ENCODE measurements at places on chromosomes 7 and 10. TPM values are rescaled to one million over a fixed set of nuclear protein-coding genes. Genes with fewer than 3 reads are reported as not detected.

OR2AE1 gene
- not detected for total RNA-seq

BNIP3 gene
- 7.9 TPM for total RNA-seq

NPM3 gene
- total RNA-seq, result 51.5 TPM

FAM180A gene
- total RNA-seq, result not detected

ADRA2A gene
- 5.4 TPM for total RNA-seq

GRCh38 chr7:29924006-29924405, 65.6 kb downstream of the SCRN1 start:
- H3K36me3 ChIP-seq, result peaks cover 16% of the 10 kb centered on the region
- H3K4me1 ChIP-seq, result no peaks in the 10 kb centered on the region
- no peaks in the 10 kb centered on the region for H3K27me3 ChIP-seq
- DNase-seq, result no peak
- no peak overlapping the region for H3K27ac ChIP-seq

- H3K27ac ChIP-seq, result no peak overlapping the region
- H3K27me3 ChIP-seq, result no peaks in the 10 kb centered on the region
- no peaks in the 10 kb centered on the region for H3K36me3 ChIP-seq
These were observed 48.9 kb downstream of the AKR1D1 start for GRCh38 chr7:138125119-138125518.

- peaks cover 5% of the 10 kb centered on the region for H3K4me1 ChIP-seq
- H3K27ac ChIP-seq, result no peak overlapping the region
- DNase-seq, result no peak
- peaks cover 46% of the 10 kb centered on the region for H3K27me3 ChIP-seq
- H3K4me3 ChIP-seq, result no peak overlapping the region
These were observed 6.7 kb upstream of the DLD start for GRCh38 chr7:107884066-107884818.

- H3K4me3 ChIP-seq, result no peak overlapping the region
- H3K27me3 ChIP-seq, result no peaks in the 10 kb centered on the region
- H3K4me1 ChIP-seq, result no peaks in the 10 kb centered on the region
- H3K27ac ChIP-seq, result no peak overlapping the region
These were observed 57.1 kb downstream of the C10orf143 start for GRCh38 chr10:130053561-130053960.

GRCh38 chr7:78018641-78019446, 220.3 kb downstream of the PHTF2 start:
- H3K27ac ChIP-seq, result no peak overlapping the region
- no peaks in the 10 kb centered on the region for H3K27me3 ChIP-seq
- H3K4me1 ChIP-seq, result no peaks in the 10 kb centered on the region

DNA sequence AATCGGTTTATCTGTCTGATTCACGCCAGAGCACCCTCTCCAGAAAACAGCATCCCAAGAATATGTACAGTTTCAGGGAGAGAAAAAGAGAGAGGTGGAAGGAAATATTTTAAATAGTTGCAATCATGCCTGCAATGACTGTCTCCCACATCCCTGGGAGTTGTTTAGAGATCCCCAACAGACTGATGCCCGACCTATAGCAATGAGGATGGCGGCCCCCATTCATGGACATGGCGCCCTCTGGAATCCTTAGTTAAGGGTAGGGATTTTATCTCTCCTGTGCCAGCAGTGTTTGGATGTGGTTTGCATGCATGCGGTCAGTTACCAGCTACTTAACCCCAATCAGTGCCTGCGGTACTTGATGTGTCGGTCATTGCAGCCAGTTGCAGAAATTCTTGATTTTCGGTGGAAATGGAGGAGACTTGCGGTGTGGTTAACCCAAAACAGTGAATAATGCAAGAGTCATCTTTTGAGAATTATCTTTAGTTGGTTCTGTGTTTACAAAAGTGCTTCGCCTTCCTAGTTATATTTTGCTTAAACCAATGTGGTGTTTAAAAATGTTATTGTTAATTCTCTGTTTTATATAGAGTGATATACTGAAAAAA, 186.0 kb upstream of the TCF7L2 start:
- H3K4me3 ChIP-seq, result no peak overlapping the region
- H3K36me3 ChIP-seq, result no peaks in the 10 kb centered on the region
- no peak overlapping the region for H3K27ac ChIP-seq
- peaks cover 27% of the 10 kb centered on the region for H3K4me1 ChIP-seq
- no peak for DNase-seq
- no peaks in the 10 kb centered on the region for H3K27me3 ChIP-seq

DNA sequence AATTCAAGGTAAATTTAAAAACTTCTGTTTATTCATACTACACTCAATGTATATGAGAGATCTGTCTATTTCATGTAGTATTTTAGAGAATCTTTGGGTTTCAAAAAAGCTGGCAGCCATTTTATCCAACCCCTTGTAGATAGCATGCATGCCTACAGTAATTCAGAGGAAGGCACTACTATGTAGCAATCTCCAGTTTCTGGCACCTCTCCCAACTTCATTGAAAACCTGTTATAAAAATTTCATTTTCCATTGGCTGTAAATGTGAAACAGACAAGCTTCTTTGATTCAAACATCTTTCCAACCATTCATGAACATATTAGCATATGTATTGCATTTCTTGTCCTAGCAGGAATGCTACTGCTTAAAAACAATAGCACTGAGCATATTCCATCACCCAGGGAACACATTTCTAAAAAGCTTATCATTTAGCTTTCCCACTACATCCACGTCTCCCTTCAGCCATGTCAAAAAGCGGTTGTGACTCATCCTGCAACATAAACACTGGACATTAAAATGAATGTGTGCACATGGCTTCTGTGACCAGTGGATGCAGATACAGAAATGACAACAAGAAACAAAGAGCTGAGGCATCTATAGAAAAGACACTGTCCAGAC, 330.4 kb upstream of the AOAH start:
- DNase-seq, result no peak
- H3K36me3 ChIP-seq, result no peaks in the 10 kb centered on the region
- no peak overlapping the region for H3K27ac ChIP-seq
- H3K4me1 ChIP-seq, result no peaks in the 10 kb centered on the region
- H3K4me3 ChIP-seq, result no peak overlapping the region
- peaks cover 17% of the 10 kb centered on the region for H3K27me3 ChIP-seq
